NCI-H446 treated with DMSO at 0.1 percent for 48 hours (cell line): ENCODE measurements at places on chromosomes 16 and 17.

- no peak for DNase-seq
Measured at GRCh38 chr16:31486045-31486444, 3.1 kb downstream of the SLC5A2 start.

- DNase-seq: no peak
Measured at GRCh38 chr16:50972876-50973275, 178.2 kb downstream of the SALL1 start.

DNA sequence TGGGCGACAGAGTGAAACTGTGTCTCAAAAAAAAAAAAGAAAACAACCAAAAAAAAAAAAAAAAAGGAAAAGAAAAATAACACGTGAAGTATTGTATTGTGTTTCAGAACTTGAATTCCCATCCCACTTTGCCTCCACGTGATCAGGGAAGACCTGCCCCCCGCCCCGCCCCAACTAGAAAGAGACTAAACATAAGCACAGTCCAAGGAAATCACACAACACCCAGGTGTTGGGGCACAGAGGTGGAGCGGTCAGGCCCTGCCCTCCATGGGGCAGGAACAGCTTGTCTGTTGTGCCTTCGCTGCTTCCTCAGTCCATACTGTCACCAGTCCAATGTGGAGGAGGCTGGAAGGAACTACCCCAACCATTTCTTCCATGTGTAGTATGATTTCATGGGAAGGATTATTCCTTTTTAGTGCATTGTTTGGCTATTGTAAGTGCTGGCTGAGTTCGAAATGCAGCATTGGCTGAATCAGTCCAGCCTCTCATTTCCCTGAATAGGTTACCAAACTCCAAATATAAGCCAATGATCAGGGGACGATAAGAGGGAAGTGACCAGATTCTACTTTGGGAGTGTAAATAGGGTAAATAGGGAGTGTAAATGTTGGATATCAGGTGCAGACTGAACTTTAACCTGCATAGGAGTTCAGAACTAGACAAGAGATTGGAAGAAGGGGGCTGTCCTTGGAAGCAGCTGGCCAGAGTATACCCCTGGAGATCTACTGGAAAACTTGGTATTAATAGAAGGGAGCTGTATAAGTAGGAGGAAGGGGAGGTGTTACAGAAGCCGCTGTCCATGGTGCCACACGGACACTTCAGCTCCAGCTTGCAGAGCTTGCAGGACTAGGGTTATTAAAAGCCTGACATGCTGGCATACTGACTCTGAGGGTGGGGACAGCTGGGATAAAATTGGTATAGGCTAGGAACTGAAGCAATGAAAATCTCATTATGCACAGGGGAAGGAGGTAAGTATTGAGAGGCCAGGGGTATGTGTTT lies 50.7 kb downstream of the TANGO6 start:
- DNase-seq: no peak

DNA sequence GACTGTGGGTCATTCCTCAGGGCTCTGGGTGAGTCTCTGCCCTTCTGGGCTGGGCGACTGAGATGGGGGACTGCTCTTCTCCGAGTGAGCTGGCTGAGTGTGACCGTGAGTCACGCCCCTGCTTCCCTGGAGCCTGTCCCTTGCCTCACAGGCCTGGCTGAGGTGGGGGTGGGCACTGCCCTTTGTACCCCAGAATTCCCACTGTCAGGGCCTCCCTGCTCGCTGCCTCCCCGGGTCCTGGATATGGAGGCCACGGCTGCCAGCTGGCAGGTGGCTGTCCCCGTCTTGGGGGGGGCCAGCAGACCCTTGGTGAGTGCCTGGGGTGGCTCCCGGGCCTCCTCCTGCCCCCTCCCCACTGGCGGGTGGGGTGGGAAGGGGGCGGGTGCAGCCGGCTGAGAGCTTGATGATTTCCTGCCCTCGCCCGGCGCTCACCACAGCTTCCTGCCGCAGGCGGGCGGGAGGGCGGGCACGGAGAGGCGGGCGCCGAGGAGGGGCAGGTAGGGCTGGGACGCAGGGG lies at the start of gene LAT:
TSS of gene LAT (plus strand) at position 434 of the 517 bp plus-strand sequence. CDS start 366 bp downstream, outside the sequence.
- DNase-seq: no peak

DNA sequence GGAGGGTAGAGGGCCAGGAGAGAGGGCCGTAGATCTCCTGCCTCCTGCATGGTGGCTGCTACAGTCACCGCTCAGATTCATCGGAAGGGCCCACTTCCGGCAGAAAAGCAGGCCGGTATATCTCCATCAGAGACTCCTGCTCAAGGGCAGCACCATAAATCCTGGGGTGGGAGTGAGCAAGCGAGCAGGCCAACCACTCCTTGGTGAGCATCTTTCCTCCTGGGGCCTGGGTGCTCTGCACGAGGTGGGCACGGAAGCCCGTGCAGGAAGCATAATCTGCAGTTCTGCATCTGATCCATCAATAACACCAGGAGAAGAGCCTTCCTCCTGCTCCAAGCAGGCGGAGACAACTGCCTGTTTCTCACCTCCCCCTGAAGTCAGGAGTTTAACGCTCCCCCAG lies 57.4 kb upstream of the TMEM132E start:
- no peak for DNase-seq

DNA sequence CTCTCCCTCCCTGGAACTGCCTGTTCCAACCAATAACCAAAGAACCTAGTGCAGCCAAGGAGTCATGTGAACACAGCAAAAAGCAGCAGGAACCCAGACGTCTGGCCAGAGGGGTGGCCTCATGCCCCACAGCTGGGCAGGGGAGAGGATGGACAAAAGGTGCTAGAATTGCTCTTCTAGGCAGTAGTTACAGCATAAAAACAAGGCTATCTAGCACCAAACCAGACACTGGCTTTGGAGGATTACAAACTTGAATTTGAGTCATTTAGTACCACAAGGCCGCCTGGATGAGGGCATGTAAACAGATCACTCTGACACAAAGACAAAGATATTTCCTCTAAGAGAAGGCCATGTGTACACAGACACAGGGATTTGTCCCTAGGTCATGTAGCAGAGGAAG lies 423.3 kb upstream of the MAF start:
- no peak for DNase-seq
